ENCODE measurements at places on chromosomes 1 and 21.

GRCh38 chr1:174221681-174222080 is 62.4 kb downstream of the RABGAP1L start:
- DNase-seq: no peak

DNA sequence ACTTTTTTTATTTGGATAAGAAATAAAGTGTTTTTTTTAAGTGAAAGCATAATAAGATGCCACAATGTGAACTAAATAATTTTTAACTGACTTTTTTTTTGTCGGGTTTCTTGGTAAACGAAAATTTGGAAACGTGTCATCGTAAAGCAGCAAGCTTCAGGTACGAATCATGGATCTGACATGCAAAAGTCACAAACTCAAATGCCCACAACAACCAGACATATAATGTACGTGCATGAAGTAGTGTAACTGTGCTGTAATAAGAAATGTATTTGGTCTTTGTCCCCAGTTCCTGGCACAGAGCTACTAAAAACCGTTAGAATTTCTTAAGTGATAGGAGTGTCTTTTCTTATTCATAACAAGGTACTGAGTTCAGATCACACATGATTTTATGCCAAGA is 44.3 kb upstream of the LRRC7 start:
- DNase-seq: no peak

- no peak for DNase-seq
Observed at GRCh38 chr1:55584526-55585401, 369.6 kb upstream of the USP24 start.

DNA sequence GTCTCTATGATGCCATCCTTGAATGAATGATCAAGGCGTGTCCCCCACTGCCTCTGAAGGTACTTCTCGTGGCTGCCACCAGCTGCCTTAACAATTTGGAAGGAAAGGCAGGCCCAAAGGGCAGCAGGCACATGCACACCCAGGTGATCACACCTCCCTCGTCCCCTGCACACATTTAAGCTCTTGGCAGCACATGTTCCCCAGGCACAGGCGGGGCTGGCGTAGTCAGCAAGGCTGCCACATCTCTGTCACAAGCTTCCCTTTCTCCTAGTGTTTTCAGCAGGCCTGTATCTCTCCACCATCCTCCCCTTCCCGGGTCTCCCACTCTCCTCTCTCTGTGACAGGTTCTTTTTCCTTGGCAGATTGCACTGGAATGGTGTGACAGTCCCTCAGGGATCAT is 111.9 kb downstream of the CACNA1E start:
- DNase-seq: no peak

DNA sequence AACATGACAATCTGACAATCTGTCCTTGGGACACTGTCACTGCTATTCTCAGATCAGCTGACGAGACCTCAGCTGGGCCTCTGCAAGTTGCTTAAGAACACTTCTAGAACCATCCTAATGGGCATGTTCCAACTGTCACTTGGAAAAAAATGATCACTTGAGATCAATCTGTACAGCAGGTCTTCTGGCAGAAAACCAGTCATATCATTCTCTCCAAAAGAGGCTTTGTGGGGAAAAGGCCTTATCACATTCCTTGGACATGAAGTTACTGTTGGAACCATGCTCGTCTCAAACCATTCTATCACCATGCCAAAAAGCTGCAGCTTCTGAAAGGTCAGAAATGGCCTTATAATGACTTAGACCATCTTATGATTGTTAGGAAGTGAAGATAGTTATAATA is 744.2 kb downstream of the USP25 start:
- DNase-seq: no peak

DNA sequence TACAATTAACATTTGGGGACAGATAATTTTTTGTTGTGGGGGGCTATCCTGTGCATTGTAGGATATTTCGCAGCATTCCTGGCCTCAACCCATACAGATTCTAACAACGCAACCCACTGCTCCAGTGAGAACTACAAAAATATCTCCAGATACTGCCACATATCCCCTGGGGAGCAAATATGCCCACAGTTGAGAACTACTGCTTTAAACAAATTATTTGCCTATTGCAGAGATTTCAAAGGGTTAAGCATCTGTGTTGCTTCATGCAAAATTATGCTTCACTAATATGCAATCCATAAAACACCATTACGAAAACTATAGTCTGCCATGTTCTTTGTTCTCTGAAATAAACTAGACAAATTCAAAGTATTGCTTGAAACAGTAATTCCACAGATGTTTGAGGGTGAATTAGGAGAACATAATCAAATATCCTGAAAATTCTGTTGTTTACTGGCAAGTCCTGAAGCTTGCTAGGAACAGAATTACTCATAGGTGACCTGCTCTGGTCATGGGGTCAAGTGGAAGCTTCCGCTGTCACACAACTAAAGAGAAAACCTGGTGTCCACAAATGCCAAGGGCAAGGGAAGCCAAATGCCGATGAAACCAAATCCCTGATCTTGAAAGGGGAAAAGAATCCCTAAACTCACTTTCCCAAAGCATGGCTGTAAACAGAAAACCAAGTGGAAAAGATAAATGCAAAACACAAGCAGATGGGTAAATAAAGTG is 149.4 kb downstream of the RERE start:
- DNase-seq: no peak

DNA sequence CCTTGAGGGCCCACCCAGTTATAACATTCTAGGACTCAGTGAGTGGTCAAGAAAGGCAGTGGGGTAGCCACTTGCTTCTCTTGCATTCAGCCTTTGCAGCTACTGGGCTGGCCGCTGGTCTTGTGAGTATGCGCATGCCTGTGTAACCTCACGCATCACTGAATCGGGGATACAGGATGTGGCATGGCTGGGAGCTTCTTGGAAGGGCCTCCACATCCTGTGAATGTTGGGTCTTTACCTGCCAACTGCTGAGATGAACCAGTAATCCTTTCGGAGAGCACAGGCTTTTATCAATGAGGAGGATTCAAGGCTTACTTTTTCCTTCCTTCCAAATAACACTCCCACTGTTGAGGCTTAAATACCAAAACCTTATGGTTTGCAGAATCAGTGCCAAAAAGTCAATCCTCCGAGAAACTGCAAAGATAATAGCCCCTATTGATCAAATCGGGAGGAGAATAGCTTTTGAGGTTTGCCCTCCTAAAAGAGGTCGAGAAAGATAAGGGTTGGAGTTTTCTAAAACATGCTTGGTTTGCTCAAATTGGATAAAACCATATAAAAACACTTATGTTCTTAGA is 198.9 kb upstream of the UBE2U start:
- DNase-seq: no peak
